NCI-H2081 (cell line): ENCODE measurements at places on chromosomes 1 and 21.

DNA sequence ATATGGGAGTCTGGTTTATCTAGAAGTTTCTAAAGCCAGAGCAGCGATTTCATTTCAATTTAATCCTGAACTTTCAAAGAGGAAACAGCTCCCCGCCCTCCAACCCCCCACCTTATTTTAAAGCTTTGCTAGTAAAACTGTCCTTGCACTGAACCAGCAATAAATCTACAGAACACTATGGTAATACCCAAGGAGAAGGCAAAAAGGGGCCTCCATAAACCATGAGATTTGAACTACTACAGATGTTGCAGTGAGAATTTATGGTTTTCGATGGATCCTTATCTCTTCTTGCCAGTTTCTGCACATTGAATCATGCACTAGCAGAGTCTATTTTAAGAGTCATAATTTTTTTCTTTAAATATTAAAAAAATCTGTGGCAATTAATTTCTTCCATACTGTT is 64.8 kb upstream of the BEND5 start:
- no peak for DNase-seq

DNA sequence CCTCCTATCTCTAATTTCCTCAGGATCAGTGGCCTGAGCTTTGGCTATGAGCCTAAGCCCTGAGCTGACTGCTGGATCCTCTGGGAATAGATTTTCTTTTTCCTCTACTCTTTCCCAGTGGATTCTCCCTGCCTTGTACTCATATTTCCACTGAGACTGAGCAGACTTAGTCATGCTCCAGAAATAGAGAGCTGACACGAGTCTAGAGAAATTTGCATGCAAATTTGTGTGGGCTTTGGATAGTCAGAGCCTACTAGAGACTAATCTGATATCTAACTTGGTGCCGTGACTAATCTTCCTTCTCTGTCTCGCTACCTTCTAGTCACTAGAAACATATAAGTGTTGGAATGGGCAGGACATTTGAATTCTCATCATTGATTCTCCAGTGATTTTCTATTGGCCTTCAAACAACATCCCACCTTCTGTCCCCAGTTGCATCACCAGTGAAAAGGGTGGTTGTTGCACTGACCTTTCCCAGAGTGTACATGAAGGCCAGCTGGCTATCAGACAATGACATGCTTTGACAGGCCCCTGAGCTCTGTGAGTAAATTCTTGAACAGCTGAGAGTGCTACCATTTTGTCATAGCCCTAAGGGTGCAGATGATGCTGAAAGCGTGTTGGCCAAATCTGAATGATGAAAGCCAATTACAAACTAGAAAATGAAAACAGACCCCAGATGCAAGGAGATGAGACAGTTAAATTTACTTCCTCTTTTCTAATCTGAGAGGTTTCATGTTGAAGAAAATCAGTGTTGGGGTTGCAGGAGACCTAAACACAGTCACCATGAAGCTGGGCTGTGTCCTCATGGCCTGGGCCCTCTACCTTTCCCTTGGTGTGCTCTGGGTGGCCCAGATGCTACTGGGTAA is at the start of gene FCRLA:
Gene FCRLA (plus strand): TSS at position 748 of the 866 bp plus-strand sequence. CDS start 36 bp downstream, at position 784.
- no peak for DNase-seq

DNA sequence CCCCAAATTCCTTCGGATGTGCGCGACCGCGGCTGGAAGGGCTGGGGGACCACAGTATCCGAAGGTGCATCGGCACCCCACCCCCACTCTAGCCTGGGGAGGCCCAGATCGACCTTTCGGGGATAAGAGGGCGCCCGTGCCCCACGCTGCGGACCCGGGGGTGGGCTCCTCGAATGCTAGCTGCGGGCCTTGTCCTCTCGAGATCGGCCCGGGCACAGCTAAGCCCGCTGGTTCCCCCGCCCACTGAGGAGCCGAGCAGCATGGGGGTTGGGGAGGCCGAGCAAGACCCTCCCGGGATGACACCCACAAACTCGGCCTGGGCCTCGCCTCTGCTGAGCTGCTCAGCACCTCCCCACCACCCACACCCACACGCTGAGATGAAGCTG is 653 bp upstream of the IFFO2 start:
- DNase-seq: no peak

DNA sequence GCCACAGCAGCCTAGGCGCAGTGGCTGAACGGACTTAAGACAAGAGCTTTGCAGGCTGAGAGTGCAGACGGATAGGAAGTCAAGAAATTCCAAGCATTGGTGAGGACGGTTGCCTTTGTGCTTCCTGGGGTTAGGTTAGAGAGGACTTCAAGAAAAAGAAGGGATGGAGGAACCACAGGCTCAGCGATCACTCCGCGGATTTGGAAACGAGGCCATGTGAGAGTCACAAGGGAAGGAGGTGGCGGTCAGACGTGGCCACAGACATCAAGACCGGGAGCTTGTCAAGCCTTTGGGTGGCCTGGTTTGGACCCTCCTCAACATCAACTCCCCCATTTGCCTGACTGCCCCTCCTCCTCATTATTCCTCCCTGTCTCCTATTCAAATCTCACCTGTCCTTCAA is 62.3 kb downstream of the NID1 start:
- no peak for DNase-seq

DNA sequence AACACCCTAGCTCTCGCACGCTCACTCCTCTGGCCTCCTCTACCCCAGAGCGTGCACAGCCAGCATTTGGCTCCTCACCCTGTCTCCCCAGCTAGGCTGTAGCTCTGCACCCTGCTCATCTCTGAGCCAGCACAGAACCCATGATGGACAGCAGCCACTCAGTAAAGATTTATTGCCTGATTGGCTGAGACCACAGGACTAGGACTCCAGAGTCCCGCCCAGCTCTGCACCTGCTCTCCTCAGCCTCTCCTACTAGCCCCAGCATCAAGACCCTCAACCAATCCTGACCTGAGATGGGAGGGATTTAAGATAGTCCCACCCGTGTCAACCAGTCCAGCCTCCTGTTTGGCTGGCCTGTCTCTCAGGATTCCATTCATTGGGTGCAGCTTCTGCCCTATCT is 9.3 kb downstream of the C1QB start:
- peak; percentile 49 for DNase-seq

DNA sequence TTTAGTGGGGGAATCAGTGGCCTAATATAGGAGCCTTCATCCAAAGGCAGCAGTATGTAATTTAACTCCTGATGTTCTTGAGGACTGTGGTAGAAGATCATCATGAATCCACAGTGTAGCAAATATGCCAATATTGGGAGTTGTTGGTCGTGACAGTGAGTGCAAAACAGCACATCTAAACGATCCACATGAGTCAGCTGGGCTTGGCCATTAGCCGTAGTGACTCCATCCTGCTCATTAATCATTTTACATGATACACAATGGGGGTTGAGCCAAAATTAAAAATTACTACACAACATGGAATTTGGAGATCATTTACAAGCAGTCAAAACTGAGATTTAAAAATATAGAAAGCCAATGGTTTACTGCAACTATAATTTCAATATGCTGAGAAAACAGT is 653.9 kb upstream of the CAMK1G start:
- DNase-seq: no peak

DNA sequence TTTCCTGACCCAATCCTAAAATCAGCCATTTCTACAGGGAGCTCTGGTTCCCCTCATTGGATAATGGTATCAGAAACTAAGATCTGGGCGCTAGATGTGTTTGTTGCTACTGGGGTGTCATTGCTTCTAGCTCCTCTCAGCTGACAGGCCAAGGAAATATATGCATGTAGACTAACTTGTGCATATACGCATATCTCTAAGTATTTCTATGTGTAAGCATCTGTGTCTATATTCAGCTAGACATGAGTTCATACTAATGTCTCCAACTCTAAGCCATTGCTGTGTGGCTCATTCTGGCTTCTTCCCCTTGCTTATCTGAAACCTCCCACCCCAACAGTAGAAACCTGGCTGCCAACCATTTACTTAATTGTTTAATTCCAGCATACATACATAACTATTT is 130.3 kb upstream of the MAGI3 start:
- DNase-seq: no peak

- no peak for DNase-seq
Observed at GRCh38 chr1:156692925-156693847, 12.2 kb downstream of the CRABP2 start.

DNA sequence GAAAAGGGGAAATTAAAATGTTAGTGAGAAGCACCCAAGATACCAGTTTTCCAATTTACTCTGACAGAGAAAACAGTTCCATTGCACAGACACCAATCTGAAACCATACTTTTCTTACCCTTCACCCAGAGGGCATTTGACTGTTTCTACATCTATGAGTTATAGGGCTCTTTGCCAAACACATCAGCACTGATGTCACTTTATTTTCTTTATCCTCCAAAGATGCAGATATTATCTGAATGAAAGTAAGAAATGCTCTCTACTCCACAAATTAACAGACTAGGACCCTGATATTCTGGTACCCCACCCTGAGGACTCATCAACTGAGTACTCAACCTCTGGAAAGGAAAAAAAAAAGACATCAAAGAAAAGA is 24.2 kb upstream of the PEX19 start:
- DNase-seq: no peak

DNA sequence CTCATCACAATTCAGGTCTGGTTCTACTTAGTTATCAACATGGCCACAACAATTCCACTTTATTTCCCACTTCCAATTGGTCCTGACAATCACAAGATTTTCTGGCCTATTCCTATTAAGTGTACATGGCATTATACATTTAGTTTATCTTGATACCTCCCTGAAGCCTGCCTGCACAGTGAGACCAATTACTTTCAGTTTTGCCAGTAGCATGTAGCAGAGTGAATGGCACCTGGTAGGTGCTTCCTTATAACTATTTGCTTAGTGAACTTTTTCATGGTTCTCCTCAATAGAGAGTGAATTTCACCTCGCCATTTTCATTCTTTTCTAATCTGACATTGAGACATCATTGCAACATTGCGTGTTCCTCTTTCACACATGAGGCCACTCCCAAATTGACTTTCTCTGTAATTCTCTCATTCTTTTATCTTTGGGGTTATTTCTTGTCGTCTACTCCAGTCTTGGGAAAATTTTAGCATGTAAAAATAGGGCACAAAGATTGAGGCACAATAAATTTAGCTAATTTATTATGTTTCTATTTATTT is 124.3 kb downstream of the DISC1 start:
- no peak for DNase-seq

GRCh38 chr1:199422206-199422605 is 605.3 kb upstream of the NR5A2 start:
- no peak for DNase-seq

DNA sequence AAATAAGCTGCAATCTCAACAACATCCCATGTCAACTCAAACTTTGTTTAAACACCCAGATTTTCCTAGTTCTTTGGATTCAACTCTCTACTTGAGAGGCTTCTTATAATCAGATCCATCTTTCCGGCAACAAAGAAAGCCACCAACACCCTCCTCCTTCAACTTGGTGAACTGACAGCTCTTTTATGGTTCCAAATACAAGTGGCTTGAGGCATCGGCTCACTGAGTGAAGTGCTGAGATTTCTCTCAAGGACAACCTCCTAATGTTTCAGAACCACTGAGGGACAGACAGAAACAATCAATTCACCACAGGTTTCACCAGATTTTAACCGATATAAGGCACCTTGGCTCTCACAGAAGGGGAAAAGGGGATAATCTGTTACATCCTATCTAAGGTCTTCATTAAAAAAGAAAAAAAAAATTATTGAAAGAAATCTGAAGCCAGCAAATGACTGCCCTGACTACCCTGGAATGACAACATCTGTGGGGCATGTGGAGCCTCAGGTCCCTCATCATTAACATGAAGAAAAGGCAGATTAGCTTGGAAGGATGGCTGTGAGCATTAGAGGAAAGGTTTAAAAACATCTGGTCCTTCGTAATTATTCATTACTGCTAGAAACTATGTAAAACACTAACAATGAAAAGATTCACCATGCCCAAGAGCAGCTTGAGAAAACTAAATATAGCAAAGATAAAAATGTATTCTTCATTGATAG is 50.9 kb downstream of the PTPN14 start:
- DNase-seq: no peak

DNA sequence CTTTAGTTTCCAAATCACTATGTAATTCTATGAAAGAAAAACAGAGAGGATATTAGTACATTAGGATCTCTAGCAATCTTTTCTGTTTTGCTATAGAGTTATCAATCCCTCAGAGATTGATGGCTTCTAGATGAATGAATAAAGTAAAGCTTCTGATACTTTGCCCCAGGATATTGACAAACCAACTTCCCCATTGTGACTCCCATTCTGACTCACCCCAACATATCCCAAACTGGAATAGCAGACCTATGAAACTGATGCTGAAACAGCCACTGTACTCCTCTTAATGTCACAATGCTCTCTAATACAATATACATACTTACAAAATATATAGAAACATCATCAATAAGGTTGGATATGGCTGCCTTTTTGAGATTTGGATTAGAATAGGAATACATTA is 442.1 kb upstream of the NR5A2 start:
- DNase-seq: no peak

DNA sequence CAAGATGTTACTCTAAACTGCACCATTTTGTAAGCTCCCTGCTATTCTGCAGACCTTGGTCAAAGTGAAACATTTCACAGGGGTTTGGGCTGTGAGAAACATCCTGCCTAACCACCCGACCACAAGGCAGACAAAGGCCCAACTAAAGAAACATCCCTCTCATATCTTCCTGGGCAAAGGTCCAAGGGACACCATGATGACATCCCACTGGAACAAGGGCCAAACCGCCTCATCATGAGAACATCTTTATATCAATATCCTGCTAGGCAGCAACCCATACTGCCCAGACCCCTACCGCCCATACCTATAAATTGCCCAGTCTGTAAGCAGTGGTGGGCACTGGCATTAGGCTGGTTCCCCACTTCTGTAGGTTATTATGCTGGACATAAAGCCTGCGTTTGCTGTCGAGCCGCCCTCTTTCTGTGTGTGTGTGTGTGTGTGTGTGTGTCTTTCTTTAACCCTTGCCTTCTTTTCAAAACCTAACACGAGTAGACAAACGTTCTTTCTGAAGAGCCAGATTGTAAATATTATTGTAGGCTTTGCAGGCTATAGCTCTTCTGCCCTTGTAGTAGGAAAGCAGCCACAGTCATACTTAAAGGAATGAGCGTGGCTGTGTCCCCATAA is 1.0 kb upstream of the PPIE start:
- DNase-seq: no peak

GRCh38 chr1:87765681-87766070 is 437.0 kb downstream of the LMO4 start:
- DNase-seq: no peak

- DNase-seq: no peak
Observed at GRCh38 chr1:30778979-30779293, 21.4 kb upstream of the LAPTM5 start.

- DNase-seq: no peak
Observed at GRCh38 chr1:93811326-93812065, 67.5 kb downstream of the DNTTIP2 start.

DNA sequence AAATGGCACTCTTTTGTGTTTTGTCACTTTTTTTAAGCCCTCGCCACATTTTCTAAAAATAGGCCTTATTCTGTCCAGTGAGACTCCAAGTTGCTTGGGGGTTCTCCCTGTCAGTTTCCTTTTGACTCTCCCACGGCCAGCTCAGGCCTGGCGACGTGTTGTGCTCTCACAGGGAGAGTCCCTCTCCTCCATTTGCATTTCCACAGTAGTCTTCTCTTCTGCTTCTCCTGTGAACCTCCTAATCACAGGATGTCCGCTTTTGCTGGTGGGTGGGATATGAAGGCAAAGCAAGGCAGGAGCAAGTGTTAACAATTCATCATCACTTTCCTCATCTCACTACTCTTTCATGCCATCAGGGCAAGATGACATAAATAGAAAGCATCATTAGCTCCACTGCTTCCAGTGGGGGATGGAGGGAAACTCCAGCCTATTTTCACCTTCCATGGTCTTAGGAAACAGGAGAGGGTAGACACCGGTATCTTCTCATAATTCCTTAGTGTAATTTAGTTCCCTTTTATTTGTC is 99.8 kb downstream of the INTS7 start:
- no peak for DNase-seq

GRCh38 chr1:40389871-40390560 is 16.5 kb downstream of the SMAP2 start:
- no peak for DNase-seq
